Kidney glomerular epithelial cell (primary cell): ENCODE measurements at places on chromosomes 5 and 9.

- no peak for DNase-seq
Observed at GRCh38 chr9:30010691-30011090, 2373.8 kb upstream of the ACO1 start.

DNA sequence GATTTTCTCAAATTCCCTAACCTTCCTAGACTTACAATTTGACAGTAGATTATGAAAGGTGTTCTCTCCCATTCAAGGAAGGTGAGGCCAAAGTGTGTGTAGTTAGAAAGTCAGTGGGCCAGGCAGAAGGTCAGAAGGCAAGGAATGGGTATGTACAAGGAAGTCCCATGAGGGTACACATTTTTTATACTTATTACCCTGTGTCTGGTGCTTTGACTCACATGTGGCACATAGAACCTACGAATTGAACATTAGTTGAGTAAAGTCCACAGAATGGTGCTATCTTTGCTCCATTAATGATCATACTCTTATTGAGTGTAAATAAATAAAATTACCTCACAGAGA, 55.4 kb downstream of the IQGAP2 start:
- no peak for DNase-seq

- peak; percentile 34 for DNase-seq
Observed at GRCh38 chr5:73135429-73136054, 15.2 kb downstream of the TMEM171 start.

GRCh38 chr9:124800306-124801259, 23.6 kb downstream of the OLFML2A start:
- no peak for DNase-seq

GRCh38 chr5:157384971-157385709, 74.9 kb upstream of the NIPAL4 start:
- DNase-seq: peak; percentile 97

DNA sequence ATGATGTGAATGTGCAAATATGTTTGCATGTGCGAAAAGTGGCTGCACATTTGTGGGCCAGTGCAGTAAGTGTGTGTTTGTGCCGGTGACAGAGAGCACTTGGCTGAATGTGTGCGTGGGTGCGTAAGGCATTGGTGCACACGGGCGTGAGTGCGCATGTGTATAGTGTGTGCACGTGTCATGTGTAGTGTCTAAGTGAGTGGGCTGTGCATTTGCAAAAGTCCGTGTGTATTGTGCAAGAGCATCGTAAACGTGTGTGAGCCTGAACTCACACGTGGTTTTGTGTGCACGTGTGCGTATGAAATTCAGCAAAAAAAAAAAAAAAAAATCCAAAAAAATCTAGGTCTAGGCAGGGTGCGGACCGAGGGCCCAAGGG, 6.5 kb upstream of the EBF1 start:
- no peak for DNase-seq
